ENCODE measurements at places on chromosomes 5 and 9.

- DNase-seq: no peak
Observed at GRCh38 chr5:38660194-38660668, 103.8 kb upstream of the LIFR start.

GRCh38 chr5:77305956-77306355 is 95.5 kb downstream of the PDE8B start:
- DNase-seq: no peak

DNA sequence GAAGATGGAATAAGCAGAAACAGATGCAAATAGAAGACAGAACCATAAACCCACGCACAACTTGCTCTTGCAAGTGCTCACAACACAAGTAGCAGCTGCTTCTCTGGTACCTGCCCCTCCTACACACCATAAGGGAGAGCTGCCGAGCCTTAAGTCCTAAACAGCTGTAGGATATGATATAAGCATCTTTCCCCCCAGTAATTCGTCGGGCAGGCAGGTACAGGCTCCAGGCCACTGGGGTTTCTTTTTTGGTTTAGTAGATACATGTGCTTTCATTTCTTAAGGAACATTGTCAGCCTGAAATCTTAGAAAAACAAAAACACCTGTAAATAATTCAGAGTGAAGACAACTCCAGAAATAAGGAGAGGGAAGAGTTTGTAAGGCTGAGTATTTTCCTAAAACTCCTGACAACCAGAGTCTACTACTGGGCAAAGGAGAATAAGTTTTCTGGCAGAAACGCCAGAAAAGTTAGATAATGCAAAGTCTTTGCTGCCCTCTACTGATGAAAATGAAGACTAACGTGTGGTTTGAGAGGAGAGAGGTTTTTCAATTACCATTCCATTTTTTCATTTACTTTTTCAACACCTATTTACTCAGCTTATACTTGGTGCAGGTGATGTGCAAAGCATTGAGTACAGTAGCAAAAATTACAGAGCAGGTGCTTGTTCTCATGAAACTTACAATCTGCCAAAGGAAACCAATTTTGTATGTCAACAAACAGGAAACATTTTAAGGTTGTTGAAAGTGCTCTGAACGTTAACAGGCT is 20.1 kb upstream of the TCERG1 start:
- peak; percentile 55 for DNase-seq

DNA sequence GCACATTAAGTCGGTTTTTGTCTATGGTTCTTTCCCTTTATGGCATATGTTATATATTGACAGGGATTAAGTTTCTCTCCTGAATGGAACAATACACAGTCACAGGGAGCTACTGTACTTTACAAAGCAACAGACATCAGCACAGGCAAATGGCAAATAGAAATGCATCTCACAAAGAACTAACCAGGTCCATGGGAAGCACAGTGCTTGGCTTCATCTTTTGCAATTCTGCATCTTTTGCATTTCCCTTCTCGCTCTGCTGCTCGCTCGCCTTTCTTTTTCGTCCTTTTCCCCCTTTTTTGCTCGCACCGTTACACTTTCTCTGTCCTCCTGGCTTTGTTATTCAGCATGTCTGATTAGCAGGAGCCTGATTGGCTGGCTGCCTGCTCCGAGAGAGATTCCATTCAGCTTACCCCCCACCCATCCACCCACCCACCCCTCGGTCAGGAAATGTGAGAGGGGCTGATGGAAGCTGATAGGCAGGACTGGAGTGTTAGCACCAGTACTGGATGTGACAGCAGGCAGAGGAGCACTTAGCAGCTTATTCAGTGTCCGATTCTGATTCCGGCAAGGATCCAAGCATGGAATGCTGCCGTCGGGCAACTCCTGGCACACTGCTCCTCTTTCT is at the start of gene ADAMTSL1:
Gene ADAMTSL1 (plus strand): TSS at position 502 of the 628 bp plus-strand sequence. CDS start 80 bp downstream, at position 582.
- DNase-seq: no peak

GRCh38 chr9:90834828-90835595 is 33.4 kb downstream of the SYK start:
- no peak for DNase-seq

DNA sequence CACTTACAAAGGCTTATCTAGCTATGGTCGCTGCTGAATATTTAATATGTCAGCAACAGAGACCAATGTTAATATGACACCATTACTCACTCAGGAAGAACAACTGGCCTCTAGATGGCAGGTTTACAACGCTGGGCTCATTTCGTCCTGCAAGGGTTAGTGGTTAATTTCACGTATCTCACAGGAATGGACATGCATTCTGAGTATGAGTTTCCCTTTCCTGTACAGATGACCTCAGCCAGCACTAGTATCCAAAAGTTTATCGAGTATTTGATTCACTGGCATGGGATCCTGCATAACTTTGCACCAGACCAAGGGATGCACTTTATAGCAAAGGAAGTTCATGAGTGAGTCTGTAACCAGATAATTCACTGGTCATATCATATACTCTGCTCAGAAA is 8.7 kb upstream of the TRPC7 start:
- peak; percentile 56 for DNase-seq

DNA sequence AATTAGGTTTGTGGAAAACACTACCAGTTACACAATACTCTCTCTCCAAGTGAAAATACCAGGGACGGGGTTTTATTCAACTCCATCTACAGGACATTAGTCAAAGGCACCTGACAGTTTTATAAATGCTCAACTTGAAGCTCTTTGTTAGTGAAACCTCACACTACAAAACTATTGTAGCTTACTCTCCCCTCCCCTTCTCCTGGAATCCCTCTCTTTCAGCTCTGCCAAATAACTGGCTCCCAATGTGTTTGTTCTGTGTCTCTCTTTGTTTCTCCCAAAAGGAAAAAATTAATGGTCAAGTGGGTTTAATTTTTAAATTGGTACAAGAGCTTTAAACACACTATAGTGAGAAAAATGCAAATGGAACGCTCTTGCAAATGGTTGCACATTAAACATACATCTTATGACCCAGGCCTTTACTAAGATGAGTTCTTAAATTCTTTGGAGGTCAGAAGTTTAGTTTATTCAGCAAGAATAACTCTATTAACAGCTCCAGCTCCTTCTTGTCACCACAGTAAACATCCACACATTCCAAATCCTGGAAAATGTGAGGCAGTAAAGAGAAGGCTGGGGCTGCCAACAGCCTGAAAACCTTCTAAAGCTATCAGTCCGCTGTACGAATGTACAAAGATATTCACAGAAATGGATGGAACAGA is 48.4 kb downstream of the ZNF608 start:
- no peak for DNase-seq

DNA sequence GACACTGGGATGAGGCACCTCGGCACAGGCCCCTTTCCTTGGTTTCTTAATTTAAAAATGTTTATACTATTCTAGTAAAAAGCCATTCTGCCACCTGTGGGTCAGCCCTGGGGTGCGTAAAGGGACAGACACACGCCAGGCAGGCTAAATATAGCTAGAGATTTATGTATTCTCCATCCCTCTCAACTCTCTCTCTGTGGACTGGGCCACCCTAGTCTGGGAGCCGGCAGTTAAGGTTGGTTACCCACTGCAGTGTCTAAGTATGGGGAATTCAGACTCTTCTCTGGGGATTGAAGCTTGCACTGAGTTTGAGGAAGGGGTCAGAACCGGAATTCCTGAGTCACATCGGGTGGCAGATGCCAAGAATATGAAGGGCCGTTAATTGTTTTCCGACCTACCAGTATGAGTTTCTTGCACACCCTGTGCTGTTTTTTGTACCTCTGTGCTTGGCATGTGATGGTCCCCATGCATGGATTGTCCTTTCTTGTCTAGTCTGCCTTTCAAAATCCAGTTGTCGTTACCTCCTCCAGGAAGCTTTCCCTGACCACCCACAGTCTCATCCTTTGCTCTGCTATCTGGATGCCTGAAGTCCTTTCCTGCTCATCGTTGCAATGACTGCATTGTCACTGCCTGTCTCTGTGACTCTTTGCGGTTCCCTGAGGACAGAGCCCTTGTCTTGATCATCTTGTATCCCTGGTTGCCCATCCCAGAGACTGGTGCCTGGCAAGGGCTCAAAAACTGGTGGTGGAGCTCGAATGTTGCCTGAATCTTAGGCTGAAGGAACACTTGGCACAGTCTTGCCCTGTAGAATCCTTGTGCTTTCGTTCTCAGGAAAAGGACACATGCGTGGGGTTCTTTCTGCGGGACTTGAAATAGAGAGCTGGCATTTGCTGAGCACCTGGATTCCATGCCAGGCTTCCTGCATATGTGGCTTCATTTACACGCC is 2.1 kb downstream of the NEURL1B start:
- DNase-seq: no peak

DNA sequence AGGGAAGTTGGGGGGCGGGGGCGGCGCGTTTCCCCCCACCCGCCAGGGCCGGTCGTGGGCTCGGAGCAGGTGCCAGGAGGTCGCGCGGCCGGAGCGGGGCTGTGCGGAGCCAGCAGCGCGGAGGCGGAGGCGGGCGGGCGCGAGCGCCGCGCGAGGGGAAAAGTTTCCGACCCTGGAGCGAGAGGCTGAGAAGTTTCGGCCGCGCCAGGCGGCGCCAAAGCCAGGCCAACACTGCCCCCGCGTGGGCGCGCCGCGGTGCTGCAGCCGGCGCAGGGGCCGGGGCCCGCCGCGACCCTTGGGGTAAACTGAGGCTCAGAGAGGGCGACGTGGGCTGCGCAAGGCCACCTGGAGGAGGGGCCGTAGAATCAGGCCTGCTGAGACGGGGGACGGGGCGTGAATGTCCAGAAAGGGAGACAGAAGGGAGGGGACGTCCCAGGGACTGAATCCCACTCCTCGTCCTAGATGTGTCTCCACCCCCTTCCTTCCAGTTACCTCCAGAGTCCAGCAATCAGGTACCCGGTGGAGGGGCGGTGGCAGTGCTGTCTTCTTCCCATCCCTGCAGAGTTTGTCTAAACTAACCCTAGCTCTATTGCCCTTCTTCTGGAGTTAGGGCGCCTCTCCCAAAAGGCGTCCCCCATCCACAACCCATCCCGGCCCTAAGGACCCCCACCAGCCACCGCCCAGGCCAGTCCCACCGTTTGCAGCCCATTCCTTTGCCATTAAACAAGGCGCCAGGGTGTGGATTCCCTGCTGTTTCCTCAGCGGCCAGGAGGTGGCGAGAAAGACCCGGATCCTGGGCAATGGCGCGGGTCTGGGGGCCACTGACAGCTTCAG is 10.2 kb downstream of the C9orf50 start:
- no peak for DNase-seq

DNA sequence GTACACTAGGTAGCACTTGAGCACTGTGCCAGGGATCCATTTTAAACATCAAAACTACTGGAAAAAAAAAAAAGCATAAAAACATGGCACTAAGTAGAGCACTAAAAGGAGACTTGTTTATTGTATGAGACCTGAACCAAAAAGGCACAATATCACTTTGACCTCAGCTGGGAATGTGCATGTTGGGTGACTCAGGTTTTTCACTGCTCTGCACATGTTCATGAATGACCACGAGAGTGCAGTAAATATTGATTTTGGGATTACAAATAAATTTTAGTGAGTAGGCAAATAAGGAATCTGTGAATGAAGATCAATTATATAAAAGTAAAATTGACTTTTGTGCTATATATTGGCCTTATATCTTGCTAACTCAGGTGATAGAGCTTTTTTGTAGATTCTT is 11.8 kb downstream of the RMI1 start:
- no peak for DNase-seq

- DNase-seq: no peak
Observed at GRCh38 chr5:138950421-138951031, 75.4 kb upstream of the LRRTM2 start.

GRCh38 chr5:36654564-36654963 is 48.2 kb downstream of the SLC1A3 start:
- DNase-seq: no peak

DNA sequence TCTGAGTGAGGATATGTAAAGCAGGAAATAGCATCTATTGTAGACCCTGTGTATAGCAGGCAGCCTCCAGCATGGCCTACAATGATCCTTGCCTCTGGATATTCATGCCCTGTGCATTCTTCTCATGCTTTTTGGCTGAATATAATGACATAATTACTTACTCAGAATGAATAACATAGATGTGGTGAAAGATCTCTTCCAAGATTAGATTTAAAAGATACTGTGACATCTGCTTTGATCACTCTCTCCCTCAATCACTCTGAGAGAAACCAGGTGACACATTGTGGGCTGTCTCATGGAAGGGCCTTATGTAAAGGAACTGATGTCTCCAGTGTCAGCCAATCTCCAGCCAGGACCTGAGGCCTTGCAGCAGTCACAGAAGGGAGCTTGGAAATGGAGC is 376.7 kb downstream of the DNAH5 start:
- peak; percentile 97 for DNase-seq

- DNase-seq: no peak
Observed at GRCh38 chr9:35687972-35688557, 1.7 kb downstream of the TPM2 start.

GRCh38 chr5:91156242-91156641 is 226.9 kb downstream of the ARRDC3 start:
- DNase-seq: no peak

- DNase-seq: peak; percentile 98
Observed at GRCh38 chr5:109743770-109744212, 54.1 kb downstream of the MAN2A1 start.

DNA sequence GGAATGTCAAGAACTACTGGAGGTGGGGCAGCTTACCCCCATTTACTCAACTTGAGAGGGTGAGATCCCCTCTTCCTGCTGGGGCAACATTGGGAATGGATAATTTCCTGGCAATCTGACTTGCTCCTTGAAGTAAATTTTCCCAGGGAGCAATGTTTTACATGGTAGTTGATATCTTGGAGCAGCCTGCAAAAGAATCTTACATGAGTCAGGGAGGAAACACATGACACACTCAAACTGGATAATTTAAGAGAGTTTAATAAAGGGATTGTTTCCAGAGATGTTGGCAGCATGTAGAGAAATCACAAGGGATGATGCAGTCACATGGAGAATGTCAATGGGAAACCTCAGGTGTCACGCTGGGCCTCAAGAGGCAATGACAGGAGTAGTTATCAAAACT is 212.5 kb downstream of the GAS1 start:
- DNase-seq: no peak

DNA sequence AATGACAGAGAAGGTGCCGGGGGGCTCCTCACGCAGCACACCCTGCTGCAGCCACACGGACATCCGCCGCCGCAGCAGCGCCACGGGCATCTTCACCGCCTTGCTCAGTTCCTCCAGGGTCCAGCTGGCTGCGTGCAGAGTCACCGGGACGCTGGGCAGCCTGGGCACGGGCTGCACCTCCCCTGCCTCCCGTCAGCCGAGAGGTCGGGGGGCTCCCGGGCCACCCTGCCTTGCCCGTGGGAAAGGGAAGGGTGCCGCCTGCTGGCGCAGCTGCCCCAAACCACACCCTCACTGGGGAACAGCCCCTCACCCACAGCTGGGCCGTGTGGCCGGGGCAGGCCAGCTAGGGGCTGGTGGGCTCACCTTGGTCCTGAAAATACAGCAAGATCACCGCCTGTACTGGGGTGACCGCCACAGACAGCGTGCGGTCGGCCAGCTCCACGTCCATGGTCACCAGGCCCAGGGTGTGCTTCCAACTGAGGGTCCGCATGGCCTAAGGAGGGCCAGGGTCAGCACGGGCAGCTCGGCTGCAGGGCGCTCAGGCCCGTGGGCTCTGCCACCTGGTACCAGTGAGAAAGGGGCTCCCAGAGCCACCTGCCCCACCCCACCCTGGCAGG is 3.6 kb upstream of the TMEM210 start:
- no peak for DNase-seq

GRCh38 chr5:179275941-179276837 is 69.1 kb downstream of the ADAMTS2 start:
- DNase-seq: no peak
